Astrocyte of the cerebellum (primary cell): ENCODE measurements at places on chromosomes 3 and 15.

DNA sequence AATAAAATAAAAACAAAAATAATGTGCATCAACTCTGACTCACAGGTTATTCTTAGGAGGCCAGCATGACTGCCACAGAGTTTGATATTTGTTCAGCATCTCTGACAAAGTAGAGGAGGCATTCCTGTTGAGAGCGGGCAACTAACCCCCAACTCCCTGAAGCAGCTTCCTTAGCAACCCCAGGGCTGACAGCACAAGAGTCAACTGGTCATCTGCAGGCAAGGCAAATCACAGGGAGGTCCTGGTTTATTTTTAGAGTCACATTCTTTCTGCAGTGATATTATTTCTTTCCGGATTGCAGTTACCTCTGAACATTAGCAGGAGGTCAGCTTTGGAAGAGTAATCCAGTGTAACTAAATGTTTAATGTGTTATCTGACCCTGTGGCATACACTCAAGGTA, 273.0 kb downstream of the PLCL2 start:
- DNase-seq = no peak

- no peak for DNase-seq
Measured at GRCh38 chr15:63203451-63204090, 14.2 kb downstream of the RAB8B start.

GRCh38 chr15:78875107-78875914, 2.6 kb downstream of the MORF4L1 start:
- no peak for DNase-seq

DNA sequence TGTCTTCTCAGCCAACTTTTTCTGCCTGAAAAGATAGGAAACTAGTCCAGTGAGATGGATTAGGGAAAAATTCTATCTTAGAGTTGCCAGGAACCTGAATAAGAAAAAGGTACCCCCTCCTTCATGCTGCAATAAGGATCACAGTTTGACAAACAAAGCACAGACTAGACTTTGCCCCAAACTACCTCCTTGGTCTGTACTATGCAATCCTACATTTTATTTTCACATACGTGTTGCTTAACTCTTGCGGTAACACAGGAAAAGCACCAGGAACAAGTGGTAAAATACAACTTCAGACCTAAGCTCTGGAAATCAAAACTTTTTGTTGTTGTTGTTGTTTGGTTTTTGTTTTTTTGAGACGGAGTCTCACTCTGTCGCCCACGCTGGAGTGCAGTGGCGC, 11.3 kb upstream of the IL12A start:
- no peak for DNase-seq

DNA sequence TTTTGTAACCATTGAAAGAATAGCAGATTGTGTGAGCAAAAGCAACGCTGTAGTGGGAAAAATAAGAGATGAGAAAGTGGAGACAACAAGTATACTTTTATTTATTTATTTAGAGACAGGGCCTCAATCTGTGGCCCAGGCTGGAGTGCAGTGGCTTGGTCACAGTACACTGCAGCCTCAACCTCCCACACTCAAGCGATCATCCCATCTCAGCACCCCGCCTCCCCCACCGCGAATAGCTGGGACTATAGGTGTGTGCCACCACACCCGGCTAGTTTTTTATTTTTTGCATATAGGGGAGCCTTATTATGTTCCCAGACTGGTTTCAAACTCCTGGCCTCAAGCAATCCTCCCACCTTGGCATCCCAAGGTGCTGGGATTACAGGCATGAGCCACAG, 1.6 kb upstream of the GLCE start:
- DNase-seq = no peak

DNA sequence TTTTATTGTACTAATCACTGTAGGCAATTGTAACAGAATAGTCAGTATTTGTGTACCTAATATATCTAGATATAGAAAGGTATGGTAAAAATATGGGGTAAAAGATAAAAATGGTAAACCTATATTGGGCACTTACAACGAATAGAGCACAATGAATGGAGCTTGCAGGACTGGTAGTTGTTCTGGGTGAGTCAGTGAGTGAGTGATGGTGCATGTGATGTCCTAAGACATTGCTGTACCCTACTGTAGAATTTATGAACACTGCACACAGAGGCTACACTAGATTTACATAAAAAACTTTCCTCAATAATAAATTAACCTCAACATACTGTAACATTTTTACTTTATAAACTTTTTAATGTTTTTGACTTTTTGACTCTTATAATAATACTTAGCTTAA, 274.3 kb upstream of the PPP2R3A start:
- no peak for DNase-seq
